Placental pericyte (primary cell): ENCODE measurements at places on chromosomes 3 and 15. TPM values are rescaled to one million over a fixed set of nuclear protein-coding genes. Genes with fewer than 3 reads are reported as not detected.

Gene GOLGA6L9
- 1.0 and 4.8 TPM in 2 replicates for total RNA-seq

Gene CYP1A2
- not detected in 2 replicates for total RNA-seq

Gene AGBL1
- not detected in 2 replicates for total RNA-seq

Gene EHD4
- total RNA-seq: 14.7 and 60.0 TPM in 2 replicates

Gene NCK1
- total RNA-seq: 34.2 and 90.8 TPM in 2 replicates

Gene ITIH1
- not detected in 2 replicates for total RNA-seq

Gene A4GNT
- not detected in 2 replicates for total RNA-seq

Gene MUC20
- 0.88 TPM in 1 of 2 replicates, not detected in the other for total RNA-seq

Gene IL5RA
- total RNA-seq: not detected in 2 replicates

Gene FGF7
- 60.8 and 405 TPM in 2 replicates for total RNA-seq

Gene CYP8B1
- not detected in 2 replicates for total RNA-seq

Gene MED12L
- under 0.01 and 0.43 TPM in 2 replicates for total RNA-seq

Gene CPNE9
- total RNA-seq: not detected in 2 replicates

Gene ATP13A4
- total RNA-seq: not detected in 2 replicates

Gene GALNT15
- total RNA-seq: 0.88 and 4.2 TPM in 2 replicates

Gene TMEM212
- not detected in 2 replicates for total RNA-seq

Gene AADACL2
- total RNA-seq: not detected in 2 replicates

Gene RARRES1
- total RNA-seq: 4.2 and 14.0 TPM in 2 replicates

Gene COL6A5
- under 0.01 and 0.14 TPM in 2 replicates for total RNA-seq

Gene DLEC1
- total RNA-seq: under 0.01 TPM in 1 of 2 replicates, not detected in the other

Gene PDIA5
- 34.1 and 102 TPM in 2 replicates for total RNA-seq

Gene MME
- total RNA-seq: 354 and 1,210 TPM in 2 replicates

Gene SAMMSON
- not detected in 2 replicates for total RNA-seq
